ENCODE measurements at places on chromosomes 2 and 18.

GRCh38 chr2:64995041-64995440, 5.8 kb downstream of the SLC1A4 start:
- no peak for DNase-seq

GRCh38 chr2:71851094-71851750, 296.4 kb downstream of the CYP26B1 start:
- no peak for DNase-seq

GRCh38 chr18:54983041-54983686, 23.9 kb upstream of the CCDC68 start:
- no peak for DNase-seq

DNA sequence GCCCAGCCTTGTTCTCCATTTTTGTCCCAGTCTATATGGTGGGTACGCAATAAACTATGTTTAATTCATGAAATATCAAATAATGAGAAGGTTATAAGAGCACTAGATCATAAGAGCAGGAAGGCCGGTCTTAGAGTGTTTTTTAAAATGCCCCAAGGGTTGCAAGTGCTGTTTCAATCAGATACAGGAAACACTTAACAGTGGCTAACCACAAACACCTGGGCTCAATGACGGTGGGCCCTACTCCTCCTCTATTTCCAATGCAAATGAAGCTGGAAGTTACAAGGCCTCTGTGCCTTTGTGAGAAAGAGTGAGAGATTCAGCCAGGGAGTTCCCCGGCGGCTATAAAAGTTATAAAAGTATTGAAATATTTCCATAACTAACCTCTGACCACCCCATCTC, 18.9 kb upstream of the WDR33 start:
- DNase-seq: no peak

GRCh38 chr2:32940316-32940997, 6.3 kb upstream of the LTBP1 start:
- no peak for DNase-seq

DNA sequence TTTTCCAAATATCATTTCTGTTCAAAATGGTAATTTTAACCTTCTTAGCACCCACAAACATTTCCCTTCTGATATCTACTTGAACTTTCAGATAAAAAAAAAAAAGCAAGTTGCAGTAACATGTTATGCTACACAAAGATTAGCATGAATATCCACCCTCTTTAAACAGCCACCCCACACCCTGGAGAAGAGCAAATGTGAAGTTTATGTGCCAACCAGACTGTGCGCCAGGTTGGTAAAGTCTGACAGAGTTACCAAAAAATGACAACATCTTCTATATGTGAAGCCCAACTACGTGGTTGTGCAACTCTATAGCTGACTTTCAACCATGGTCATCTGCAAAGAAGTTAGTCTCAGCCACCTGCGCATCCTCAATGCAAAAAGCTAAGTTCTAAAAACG, 62.6 kb downstream of the BCL11A start:
- no peak for DNase-seq

DNA sequence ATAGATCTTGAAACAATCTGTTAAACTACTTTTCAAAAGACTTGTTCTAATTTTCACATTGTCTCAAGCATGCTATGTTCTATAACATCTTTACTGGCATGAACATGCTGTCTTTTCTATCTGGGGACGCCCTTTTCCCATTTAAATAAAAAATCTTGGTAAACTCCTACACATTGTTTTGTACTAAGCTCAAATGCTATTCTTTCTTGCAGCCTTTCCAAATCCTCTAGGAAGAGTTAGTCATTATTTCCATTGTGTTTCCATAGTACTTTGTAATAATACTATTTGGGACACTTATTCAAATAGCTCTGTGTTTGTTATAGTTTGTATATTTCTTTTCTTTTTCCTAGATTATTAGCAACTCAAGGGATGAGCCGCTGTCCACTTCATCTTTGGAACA, 828.6 kb upstream of the FSHR start:
- no peak for DNase-seq

GRCh38 chr2:69340101-69340775, 46.8 kb downstream of the GFPT1 start:
- DNase-seq: no peak

DNA sequence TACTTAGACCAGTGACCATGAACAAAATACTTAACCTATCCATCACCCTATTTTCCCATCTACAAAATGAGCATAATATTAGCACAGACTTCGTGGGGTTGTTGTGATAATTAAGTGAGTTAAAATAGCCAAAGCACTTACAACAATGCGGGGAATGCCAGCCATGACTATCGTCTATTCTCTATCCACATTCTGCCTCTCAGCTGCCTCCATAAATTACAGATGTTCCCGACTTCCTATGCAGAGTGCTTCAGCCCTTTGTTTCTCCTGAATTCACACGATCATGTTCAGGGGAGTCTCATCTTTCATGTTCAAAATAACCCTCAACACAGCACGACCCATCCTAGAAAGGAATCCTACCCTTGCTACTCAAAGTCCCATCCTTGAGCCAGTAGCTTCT, 211.6 kb downstream of the EN1 start:
- DNase-seq: no peak

DNA sequence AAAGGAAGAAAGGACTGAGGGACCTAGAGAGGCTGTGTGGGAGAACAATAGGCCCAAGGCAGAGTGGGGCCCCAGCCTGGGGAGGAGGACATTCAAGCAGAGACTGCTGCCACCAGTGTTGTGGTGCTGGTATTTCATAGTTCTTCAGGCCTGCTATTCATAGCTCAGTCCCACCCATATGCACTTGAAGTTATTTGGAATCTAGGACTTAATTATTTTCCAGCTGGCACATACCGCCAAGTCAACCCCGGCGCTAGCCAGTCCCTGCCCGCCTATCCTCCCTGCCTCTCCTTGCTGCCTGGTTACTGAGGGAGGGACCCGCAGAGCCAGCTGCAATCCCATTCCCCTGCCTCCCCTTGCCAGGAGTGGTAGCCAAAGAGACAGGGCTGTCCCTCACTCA, 141.2 kb downstream of the CABLES1 start:
- DNase-seq: no peak

GRCh38 chr18:6158958-6159357, 255.8 kb downstream of the L3MBTL4 start:
- DNase-seq: no peak

GRCh38 chr2:240338274-240338673, 97.2 kb upstream of the GPC1 start:
- DNase-seq: no peak

- DNase-seq: no peak
Observed at GRCh38 chr2:238906936-238907716, 59.2 kb downstream of the TWIST2 start.

GRCh38 chr2:131154647-131155046, 49.5 kb downstream of the PLEKHB2 start:
- DNase-seq: no peak

GRCh38 chr18:59345556-59345955, 13.5 kb downstream of the LMAN1 start:
- no peak for DNase-seq

DNA sequence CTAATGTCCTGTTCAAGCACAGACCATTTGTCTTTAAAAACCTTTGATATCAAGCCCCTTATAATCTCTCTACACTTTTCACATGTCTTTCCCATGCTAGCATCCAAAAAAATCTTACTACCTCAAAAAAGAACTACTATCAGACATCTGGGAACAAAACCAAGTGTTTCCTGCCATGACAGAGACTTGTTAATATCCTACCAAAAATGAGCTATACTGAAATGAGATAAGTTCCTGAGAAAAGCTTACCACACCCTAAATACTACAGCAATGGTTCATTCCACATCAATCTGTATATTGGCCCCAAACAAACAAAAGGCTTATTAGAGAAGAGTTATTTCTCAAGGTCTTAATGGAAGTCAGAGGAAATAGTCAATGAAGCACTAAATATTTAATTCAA, 230.1 kb downstream of the DYM start:
- DNase-seq: no peak

- no peak for DNase-seq
Observed at GRCh38 chr18:35465329-35465728, 32.4 kb downstream of the INO80C start.

- no peak for DNase-seq
Observed at GRCh38 chr2:72581560-72582181, 244.2 kb downstream of the EXOC6B start.

- DNase-seq: no peak
Observed at GRCh38 chr2:140869925-140870324, 1260.9 kb downstream of the LRP1B start.

- DNase-seq: no peak
Observed at GRCh38 chr2:126756125-126756524, 100.2 kb downstream of the GYPC start.

DNA sequence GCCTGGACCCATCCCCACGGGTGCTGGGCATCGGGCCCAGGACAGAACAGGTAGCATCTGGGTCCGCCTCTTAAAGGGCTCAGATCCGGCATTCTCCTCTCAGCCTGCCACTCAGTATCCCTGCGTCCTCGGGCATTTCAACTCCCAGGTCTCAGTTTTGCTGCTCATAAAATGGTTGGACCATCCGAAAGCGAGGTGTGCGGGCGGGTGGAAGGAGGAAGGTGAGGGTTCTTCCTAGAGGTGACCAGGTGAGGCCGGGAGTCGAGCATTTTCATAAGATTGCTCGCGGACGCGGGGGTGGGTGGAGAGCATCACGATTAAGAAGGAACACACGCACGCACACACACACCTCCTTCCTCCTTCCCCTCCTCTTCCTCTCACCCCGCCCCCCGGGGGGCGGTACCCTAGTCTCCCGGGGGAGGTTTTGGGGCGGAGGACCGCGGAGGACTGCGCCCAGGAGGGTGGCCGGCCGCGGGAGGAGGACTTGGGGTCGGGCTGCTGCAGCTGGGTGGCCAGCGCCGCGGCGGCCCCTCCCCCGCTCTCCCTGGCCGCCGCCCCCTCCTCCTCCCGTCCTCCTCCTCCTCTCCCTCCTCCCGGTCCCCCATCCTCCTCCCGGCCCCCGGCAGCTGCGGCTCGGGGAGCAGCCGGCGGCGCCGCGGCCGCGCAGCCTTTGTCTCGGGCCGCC, 97.9 kb upstream of the GPR45 start:
- no peak for DNase-seq

- DNase-seq: no peak
Observed at GRCh38 chr2:11833601-11834000, 87.2 kb downstream of the LPIN1 start.

- no peak for DNase-seq
Observed at GRCh38 chr2:219592736-219593135, 4.9 kb upstream of the STK11IP start.

DNA sequence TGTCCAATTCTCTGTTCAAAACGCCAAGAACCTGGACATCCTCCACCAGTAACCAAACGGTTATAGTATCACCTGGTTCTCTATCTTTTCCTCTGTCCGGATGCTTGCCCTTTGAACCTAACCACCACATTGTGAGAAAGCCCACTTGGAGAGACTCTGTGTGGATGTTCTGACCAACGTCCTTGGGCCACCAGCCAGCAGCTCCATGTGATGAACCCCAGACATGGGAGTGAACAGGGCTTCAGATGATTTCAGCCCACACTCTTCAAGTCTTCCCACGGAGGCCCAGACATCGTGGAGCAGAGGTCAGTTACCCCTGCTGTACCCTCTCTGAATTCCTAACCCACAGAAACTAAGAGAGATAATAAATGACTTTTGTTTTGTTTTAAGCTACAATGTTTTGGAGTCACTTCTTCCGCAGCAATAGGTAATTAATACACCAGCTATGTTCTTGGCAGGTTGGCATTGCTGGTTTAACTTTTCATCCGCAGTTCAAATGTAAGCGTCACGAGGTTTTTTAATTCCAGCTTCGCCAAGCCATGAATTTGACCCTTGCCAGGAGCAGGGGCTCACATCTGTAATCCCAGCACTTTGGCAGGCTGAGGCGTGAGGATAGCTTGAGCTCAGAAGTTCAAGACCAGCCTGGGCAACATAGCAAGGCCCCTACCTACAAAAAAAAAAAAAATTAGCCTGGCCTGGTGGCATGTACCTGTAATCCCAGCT, 36.1 kb upstream of the ZNF532 start:
- no peak for DNase-seq

DNA sequence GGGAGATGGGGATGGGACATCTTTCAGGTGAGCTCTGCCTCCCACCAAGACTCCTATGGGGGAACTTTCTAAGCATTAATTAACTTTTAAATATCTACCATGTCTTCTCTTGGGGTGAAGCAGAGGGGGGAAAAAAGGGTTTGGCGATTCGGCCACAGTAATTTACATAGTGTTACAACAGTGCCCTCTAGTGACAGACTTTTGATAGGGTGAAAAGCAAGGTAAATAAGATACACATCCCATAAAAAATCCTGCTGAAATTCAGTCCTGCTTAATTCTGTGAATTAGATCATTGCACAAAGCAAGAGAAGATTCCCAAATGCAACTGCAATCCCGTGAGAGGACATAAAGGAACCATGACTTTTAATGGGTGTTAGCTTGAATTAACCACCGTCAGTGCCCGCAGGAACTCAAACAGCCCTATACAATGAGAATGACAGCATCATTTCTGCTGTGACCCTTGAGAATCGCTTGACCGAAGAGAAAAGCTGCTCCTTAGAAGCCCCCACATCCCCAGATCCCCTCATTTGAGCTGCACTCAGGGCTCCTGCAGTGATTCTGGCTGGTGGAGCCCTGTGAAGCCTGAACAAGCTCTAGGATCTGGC, 32.8 kb downstream of the FAM124B start:
- DNase-seq: no peak

- DNase-seq: no peak
Observed at GRCh38 chr18:24817587-24818371, 357.3 kb downstream of the HRH4 start.

- DNase-seq: no peak
Observed at GRCh38 chr2:185245806-185246205, 492.8 kb upstream of the FSIP2 start.

GRCh38 chr2:105610576-105611332, 134.0 kb upstream of the NCK2 start:
- no peak for DNase-seq

GRCh38 chr2:18971628-18972027, 382.3 kb upstream of the NT5C1B start:
- DNase-seq: no peak

- DNase-seq: no peak
Observed at GRCh38 chr2:231563378-231563961, 29.2 kb upstream of the TEX44 start.

GRCh38 chr18:14944838-14945237, 196.9 kb downstream of the ANKRD30B start:
- no peak for DNase-seq

GRCh38 chr2:148887350-148888002, 12.4 kb downstream of the KIF5C start:
- no peak for DNase-seq

- DNase-seq: no peak
Observed at GRCh38 chr18:23877371-23877770, 137.2 kb upstream of the TTC39C start.

DNA sequence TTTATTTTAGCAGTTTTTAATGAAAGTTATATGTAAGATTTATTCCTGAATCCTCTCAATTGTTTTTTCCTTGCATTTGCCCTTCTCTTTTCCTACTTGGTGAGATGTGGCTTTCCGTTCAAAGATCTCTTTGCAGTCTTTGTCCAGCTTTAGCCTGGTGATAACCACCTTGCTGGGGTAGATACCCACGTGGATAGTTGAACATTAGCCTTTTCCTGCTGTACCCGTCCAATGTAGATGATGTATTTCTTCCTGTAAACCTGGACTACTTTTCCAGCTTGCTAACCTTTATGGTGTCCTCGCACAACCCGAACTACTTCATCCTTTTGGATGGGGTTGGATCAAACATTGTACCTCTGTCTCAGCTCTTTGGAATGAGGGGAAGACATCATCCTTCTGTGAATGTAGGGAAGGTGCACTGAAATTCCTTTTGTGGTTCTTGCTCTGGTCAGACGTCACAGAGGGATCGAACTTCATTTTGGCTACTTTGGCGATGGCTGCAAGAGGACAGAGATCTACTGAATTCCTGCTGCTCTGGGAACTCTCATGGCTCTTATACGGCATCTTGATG, 293.2 kb upstream of the EPAS1 start:
- DNase-seq: no peak

GRCh38 chr2:38671303-38671702, 5.4 kb downstream of the GALM start:
- no peak for DNase-seq
